ENCODE measurements at places on chromosomes 3 and 15.

GRCh38 chr3:46143951-46144473, 64.1 kb downstream of the CCR1 start:
- H3K36me3 ChIP-seq = no peaks in the 10 kb centered on the region
- H3K4me3 ChIP-seq = no peak overlapping the region
- no peak for DNase-seq
- no peak overlapping the region for H3K27ac ChIP-seq
- H3K27me3 ChIP-seq = no peaks in the 10 kb centered on the region

DNA sequence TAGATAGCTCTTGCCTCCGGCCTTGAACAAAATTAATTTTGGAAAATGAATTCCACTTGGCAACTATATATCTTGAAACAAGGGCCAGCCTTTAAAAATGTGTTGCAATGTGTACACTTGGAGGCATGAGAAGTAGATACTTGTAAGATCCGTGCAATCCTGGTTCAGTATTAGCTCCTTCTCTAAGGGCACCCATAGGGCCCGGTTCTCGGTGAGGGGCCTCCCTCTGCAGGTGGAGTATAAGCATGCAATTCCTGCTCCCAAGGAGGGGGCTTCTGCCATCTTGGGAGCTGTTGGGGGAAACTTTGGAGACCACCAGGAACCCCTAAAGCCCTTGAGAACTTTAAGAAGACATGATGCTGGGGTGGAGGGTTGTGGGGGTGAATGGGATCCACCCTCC, 388.7 kb upstream of the RGMA start:
- H3K4me1 ChIP-seq = peaks cover 50% of the 10 kb centered on the region
- peak overlapping the region; percentile 78 for H3K27ac ChIP-seq
- DNase-seq = no peak
- no peak overlapping the region for H3K4me3 ChIP-seq

DNA sequence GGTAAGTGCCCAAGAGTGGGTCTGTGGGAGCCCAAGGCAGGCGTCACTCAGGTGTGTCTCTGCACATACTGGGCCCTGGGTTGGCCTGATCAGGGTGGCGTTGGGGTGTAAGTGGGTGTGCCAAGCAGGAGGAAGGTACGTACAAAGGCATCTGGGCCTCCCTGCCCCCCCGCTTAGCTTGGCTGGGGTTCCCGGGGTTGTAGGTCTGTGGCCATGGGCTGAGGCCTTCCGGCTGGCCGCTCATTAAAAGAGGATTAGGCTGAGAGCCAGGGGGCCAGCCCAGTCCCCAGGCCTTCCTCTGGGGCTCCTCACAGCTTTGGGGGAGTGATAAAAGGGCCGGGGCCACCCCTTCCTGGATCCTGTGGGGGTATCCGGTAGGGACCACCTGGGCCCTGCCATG, 13.3 kb downstream of the SEMA3F start:
- no peak for DNase-seq
- H3K36me3 ChIP-seq = no peaks in the 10 kb centered on the region
- peak overlapping the region; percentile 89 for H3K27ac ChIP-seq
- no peaks in the 10 kb centered on the region for H3K27me3 ChIP-seq
- H3K4me3 ChIP-seq = no peak overlapping the region
- peaks cover 100% of the 10 kb centered on the region for H3K4me1 ChIP-seq

DNA sequence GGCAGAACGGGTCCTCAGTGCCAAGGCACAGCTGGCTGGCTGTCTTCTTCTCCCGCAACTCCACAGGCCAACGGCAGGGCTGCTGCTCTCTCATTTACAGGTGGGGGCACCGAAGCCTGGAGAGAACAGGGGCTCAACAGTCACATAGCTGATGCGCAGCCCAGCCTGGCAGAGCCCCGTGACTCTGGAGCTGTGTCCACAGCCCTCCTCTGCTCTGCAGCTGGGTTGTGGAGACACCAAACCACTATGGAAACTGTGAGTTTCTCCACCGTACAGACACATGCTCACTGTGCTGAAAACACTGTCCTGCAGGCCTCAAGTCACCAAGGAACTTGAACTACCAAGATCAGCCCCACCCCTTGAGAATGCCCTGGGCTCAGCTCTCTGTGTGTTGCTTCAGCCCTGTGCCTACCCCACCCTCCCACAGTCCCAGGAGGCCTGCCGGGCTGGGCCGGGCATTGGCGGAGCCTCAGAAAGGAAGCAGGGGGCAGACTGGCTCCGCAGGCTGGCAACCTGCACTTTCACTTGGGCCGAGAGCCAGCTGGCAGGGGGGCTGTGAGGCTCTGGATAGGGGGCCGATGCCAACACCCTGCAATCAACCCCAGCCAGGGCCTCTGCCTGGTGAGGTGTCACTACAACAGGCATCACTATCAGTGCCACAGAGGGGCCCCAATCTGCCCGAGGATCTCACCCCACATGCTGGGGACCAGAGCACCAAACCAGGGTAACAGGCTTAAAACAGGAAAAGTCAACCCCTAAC, 113.7 kb upstream of the RPL32 start:
- H3K4me1 ChIP-seq = peaks cover 48% of the 10 kb centered on the region
- H3K27ac ChIP-seq = peak overlapping the region; percentile 68
- no peak for DNase-seq
- H3K27me3 ChIP-seq = no peaks in the 10 kb centered on the region
- H3K36me3 ChIP-seq = no peaks in the 10 kb centered on the region

- H3K27ac ChIP-seq = peak overlapping the region; percentile 94
- H3K4me3 ChIP-seq = peak overlapping the region; percentile 89
- peaks cover 49% of the 10 kb centered on the region for H3K4me1 ChIP-seq
- DNase-seq = no peak
Observed at GRCh38 chr3:127820826-127821313, 1.4 kb downstream of the MGLL start.

DNA sequence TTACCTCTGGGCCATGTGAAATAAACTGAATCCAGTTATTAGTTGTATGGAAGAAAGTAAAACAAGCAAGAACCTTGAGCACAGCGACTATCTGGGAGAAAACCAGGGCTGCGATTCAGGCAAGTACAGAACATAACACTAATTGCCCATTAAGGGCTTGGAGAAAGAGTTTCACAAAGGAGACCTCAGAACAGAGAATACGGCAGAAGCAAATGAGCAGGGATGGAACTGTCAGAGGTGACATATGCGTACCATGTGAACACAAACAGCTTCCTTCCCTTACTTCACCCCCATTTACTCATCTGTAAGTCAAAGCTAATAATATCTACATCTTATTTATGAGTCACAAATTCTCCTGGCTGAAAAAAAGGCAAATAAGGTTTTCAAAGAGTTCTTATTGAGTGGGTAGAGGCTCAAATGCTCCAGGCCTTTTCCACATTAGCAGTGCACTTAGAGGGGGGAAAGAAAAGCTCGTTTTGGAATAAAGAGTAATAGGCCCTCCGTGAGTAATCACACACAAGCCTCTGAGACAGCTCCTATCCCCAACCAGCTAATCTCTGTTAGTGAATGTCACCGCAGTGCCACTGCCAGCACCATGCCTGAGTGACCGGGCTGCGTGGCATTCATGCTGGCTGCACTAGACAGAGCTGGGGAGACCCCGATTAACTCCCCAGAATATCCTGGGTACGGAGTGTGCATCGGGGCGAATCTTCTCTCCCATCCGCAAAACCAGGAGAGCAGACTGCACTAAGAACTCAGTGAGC, 2.6 kb downstream of the PCSK6 start:
- H3K36me3 ChIP-seq = no peaks in the 10 kb centered on the region
- no peak overlapping the region for H3K4me3 ChIP-seq
- H3K27me3 ChIP-seq = no peaks in the 10 kb centered on the region
- H3K4me1 ChIP-seq = peaks cover 5% of the 10 kb centered on the region

GRCh38 chr3:138940446-138940845, 6.5 kb downstream of the FOXL2 start:
- DNase-seq = no peak
- H3K36me3 ChIP-seq = no peaks in the 10 kb centered on the region
- H3K4me3 ChIP-seq = no peak overlapping the region
- H3K27ac ChIP-seq = no peak overlapping the region
- peaks cover 61% of the 10 kb centered on the region for H3K4me1 ChIP-seq

DNA sequence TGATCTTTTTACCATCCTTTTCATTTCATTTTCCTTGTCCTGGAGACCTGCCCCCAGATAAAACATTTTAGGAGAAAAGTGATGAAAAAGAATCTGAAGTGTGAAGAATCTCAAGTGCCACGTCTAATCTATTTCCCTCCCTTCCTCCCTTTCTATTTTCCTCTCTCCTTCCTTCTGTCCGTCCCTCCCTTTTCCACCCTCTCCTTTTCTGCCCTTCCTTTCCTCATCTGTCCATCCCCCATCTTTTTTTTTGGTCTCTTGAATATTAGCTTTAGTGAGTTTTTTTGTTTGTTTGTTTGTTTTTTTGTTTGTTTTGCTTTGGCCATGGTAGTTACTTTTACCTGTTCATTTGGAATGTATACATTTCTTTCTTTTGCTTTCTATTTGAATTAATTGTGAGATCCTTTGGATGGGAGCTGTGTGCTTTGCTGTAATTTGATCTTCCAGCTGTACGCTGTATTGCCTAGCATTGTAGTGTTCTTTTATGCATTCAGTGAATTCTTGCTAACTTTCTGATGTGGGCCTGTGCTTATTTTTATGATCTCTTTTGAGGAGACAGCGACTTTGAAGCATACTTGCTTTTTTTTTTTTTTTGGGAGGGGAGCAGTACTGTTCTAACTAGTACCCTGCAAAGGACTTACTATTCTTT, 19.2 kb downstream of the CDIN1 start:
- H3K27ac ChIP-seq = no peak overlapping the region
- no peaks in the 10 kb centered on the region for H3K36me3 ChIP-seq
- H3K4me3 ChIP-seq = no peak overlapping the region
- no peaks in the 10 kb centered on the region for H3K27me3 ChIP-seq
- DNase-seq = no peak

- H3K27ac ChIP-seq = peak overlapping the region; percentile 67
- H3K36me3 ChIP-seq = no peaks in the 10 kb centered on the region
- no peak overlapping the region for H3K4me3 ChIP-seq
- H3K27me3 ChIP-seq = no peaks in the 10 kb centered on the region
- peaks cover 19% of the 10 kb centered on the region for H3K4me1 ChIP-seq
Observed at GRCh38 chr3:98013411-98014267, 21.5 kb downstream of the GABRR3 start.

DNA sequence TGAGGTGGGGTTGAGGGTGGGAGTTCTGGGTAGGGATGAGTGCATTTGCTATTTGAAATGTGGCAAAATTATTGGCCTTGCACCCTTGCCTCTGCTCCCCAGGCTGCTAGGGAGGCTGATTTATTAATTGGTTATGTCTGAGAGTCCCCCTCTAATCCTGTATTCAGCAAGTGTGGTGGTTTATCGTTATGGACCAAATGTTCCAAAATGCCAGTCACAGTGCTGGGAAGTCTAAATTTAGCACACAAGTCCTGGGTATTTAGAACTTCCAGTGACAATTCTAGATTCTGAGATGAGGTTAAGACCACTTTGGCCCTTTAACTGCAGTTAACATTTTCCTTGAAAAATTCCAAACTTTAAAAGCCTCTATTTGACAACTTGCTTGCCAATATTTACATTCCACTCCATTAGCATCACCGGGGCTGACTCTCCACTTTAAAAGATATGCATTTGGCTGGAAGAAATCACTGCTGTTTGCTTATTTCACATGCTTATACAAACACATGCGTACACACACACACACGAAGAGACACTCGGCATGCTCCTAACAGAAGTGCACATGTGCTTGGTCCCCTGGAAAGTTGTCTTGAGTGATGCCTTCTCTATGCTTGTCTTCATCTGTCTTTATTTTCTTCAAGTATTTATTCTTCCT, 247.7 kb downstream of the IL20RB start:
- no peaks in the 10 kb centered on the region for H3K4me1 ChIP-seq
- no peak overlapping the region for H3K4me3 ChIP-seq
- no peak for DNase-seq
- no peak overlapping the region for H3K27ac ChIP-seq
- no peaks in the 10 kb centered on the region for H3K27me3 ChIP-seq

- H3K4me1 ChIP-seq = peaks cover 5% of the 10 kb centered on the region
- H3K27me3 ChIP-seq = no peaks in the 10 kb centered on the region
- no peak overlapping the region for H3K27ac ChIP-seq
- no peaks in the 10 kb centered on the region for H3K36me3 ChIP-seq
- no peak overlapping the region for H3K4me3 ChIP-seq
- DNase-seq = no peak
Observed at GRCh38 chr3:127131424-127132170, 61.3 kb upstream of the PRR23E start.

GRCh38 chr3:172965256-172965655, 175.8 kb downstream of the SPATA16 start:
- no peak overlapping the region for H3K4me3 ChIP-seq
- no peaks in the 10 kb centered on the region for H3K27me3 ChIP-seq
- no peak for DNase-seq
- no peaks in the 10 kb centered on the region for H3K36me3 ChIP-seq
- H3K27ac ChIP-seq = no peak overlapping the region
